Eye (tissue), 1 donor: ENCODE measurements at places on chromosomes 5 and 9.

GRCh38 chr9:90799271-90799852 lies 2.3 kb upstream of the SYK start:
- DNase-seq, result no peak

DNA sequence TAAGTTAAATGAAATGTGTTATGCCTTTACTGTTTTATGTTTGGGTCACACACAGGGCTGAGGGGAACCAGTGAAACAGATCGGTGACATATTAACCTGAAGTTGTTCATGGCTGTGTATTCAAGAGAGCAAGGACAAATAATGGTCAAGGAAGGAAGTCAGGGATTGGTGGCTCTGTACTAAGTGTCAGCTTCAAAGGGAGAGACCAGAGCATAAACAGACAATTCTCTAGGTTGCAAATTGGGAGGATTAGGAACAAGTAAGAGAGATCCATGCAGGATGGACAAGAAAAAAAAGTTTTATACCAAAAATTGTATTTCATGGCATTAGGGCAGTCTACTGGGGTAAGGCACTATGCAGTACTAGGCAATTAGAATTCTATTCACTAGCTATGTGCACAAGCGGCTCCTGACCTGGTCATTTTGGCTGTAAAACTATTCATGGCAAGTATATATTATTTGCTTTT lies 156.3 kb downstream of the PLPPR1 start:
- no peak for DNase-seq

GRCh38 chr9:87588339-87588738 lies 90.7 kb downstream of the DAPK1 start:
- no peak for DNase-seq

- peak; percentile 37 for DNase-seq
Measured at GRCh38 chr5:74130155-74130897, 504.3 kb downstream of the ARHGEF28 start.

DNA sequence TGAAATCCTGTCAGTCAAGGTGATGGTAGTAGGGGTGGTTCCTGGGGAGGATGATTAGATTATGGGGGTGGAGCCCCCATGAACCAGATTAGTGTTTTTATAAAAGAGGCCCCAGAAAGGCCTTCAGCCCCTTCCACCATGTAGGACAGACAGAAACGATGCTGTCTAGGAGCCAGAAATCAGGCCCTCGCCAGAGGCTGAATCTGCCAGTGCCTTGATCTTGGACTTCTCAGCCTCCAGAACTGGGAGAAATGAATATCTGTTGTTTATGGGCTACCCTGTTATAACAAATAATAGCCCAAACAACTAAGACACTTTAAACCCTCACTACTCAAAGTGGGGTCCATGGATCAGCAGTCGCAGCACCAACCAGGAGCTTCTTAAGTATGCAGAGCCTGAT lies 20.2 kb upstream of the FOXB2 start:
- no peak for DNase-seq

DNA sequence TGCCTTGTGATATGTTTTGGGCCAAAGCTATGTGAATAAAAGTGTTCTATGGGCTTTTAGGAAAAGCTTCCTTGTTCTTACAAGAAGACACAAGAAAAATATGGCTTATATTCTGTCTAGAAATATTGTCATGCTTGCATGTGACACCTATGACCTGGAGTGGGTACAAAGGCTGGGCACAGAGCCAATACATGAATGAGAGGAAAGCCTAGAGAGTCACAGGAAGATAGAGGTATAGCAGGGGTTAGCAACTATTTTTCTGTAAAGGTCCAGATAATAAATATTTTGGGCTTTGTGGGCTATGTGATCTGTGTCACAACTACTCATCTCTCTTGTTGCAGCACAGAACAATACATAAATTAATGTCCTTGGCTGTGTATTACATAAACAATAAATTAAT lies 196.6 kb upstream of the CD180 start:
- DNase-seq, result no peak

GRCh38 chr9:6909181-6909580 lies 151.4 kb downstream of the KDM4C start:
- no peak for DNase-seq

DNA sequence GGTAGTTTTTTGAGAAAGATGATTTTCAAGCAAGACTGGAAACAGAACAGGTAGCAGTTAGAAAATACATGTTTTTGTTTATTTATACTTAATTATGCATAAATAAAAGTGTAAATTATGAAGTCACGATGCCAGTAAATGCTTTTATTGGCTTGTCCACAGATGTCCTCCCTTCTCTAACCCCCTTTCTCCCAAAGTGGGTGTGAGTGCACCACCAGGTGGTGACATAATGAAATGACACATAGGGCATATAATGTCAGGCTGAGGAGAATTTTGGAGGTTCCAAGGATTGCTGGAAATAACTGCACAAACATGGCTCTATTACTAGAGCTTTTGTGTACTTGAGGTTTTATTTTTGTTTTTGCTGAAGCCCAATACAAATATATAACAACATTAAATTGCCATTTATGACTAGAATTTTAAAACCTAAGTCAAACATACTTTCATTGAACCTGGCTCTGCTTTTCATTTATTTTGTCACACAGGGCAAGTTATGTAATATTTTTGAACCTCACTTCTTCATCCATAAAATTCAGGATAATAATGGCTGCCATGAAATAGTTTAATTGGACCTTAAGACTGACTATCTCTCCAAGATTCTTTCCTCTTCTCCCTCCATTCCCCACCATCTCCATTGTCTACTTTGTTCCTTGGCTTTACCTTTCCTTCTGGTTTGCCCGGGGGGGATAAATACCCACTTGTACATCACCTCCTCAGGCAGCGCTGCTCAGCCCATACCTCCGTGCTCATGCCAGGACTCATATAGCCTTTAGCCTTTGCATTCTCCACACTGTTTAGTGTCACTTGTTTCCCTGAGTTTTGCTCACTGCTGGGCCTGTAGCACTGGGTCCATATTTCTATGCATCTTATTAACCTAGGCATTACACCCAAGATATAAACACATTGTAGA lies 168.8 kb downstream of the PDE4D start:
- DNase-seq, result peak; percentile 52

- DNase-seq, result no peak
Measured at GRCh38 chr9:72533322-72533721, 11.9 kb downstream of the TMC1 start.

DNA sequence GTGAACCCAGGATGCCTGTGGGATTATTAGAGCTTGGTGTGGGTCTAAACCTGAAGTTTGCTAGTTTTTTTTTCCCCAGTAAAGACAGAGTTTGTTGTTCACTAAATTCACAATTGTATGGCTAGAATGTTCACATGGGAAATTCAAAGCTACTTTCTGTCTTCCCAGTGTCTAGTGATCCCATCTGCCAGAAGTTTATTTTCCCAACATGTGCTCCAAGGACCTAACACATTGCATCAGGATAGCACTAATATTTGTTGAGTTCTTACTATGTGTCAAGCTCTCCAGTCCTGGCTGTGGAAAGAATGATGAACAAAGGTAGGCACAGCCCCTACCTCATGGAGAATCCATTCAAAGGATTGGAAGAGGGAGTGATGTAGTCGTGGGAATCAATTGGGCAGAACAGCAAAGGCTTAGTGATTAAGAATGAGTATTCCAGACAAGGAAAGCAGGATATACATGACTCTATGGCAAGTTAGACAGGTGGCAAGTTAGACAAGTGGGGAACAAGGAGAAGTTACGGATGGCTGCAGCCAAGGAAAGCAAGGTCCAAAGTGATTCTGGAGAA lies 521.5 kb upstream of the WWC1 start:
- no peak for DNase-seq

DNA sequence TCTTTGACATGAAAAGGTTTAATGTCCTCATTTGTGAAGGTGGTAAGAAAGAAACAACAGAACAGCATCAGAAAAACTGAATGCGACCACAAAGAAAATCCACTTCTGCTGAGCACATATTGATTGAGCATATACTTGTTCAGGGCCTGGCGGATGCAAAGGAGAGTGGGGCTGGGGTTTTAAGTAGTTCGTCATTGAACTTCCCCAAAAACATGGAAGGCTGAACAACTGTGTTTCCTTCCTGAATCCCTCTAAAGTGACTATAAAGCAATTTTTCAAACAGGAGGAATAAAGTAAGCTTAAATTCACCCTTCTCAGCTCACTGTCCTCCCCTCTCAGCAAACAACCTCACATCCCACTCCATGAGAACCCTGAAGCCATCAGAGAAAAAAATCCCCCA lies 262.9 kb downstream of the AGTPBP1 start:
- DNase-seq, result no peak

DNA sequence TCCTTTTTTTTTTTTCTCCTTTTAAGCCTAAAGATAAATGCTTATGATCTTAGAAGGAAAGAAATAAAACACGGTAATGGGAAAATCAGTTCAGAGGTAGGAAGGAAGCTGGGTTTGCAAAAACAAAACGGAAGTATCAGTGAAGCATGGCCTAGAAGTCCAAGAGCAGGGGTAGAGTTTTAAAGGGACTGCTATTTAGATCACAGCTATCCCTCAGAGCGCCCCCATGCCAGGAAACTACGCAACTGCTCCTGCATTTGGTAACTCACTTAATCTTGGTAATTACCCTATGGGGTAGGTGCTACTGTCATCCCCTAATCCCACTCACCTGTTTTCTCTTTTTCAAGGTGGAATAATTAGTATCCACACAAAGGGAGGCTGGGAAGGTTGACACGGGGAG lies 16.0 kb downstream of the TLE1 start:
- DNase-seq, result no peak
